Neural progenitor cell (in vitro differentiated cells): ENCODE measurements at places on chromosomes 6 and 20. TPM values are rescaled to one million over a fixed set of nuclear protein-coding genes. Genes with fewer than 3 reads are reported as not detected.

XKR7 gene
- 0.07 and 0.19 TPM in 2 replicates for total RNA-seq

CTAGE9 gene
- total RNA-seq, result not detected in 2 replicates

GPR6 gene
- not detected in 2 replicates for total RNA-seq

SNX9 gene
- total RNA-seq, result 16.1 and 17.8 TPM in 2 replicates

CST5 gene
- total RNA-seq, result not detected in 2 replicates

C6orf141 gene
- 87.2 and 97.2 TPM in 2 replicates for total RNA-seq

ZHX3 gene
- 5.2 and 6.8 TPM in 2 replicates for total RNA-seq

TRAPPC3L gene
- not detected in 2 replicates for total RNA-seq

RIPOR3 gene
- total RNA-seq, result 1.2 and 3.7 TPM in 2 replicates

MYLK2 gene
- total RNA-seq, result 0.22 TPM in 1 of 2 replicates, not detected in the other

SCRT2 gene
- total RNA-seq, result not detected in 2 replicates

- H3K36me3 ChIP-seq, result no peaks in the 10 kb centered on the region
- H3K4me1 ChIP-seq, result no peaks in the 10 kb centered on the region
- H3K27me3 ChIP-seq, result no peaks in the 10 kb centered on the region
These were observed 475.2 kb upstream of the MARCKS start for GRCh38 chr6:113381959-113382358.

DNA sequence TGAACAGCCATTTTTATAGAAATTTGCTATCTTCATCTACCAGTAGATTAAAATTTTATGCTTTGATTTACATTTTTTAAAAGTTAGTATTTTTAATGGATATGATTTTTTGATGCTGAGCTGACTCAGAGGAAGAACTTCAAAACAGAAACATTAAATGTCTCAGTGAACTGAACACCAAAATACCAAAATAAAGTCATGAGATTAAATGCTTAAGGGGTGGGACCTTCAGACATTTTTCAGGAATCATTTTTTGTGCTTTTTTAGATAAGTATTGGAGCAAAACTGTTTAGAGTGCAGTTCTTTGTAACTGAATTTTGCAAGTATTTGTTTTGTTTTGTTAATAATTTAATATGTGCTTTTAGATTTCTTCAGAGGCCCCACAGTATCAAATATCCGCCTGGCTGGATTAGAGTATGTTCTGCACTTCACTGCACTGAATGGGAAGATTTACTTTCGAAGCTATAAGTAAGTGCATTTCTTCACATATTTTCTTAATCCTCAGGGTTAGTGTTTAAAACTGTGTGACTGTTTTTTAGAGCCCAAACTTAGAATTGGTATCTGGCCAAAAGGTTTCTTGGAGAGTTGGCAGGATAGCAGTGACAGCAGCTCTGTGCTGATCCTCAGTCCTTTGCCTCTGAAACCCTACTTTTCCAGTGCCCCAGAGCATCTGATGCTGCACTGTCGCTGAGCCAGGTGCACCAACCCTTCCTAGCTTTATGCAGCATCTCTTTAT lies 33.7 kb downstream of the RPF2 start:
- no peak overlapping the region for H3K27ac ChIP-seq
- peaks cover 20% of the 10 kb centered on the region for H3K36me3 ChIP-seq
- DNase-seq, result no peak
- no peaks in the 10 kb centered on the region for H3K27me3 ChIP-seq
- H3K4me1 ChIP-seq, result peaks cover 6% of the 10 kb centered on the region

GRCh38 chr6:111070105-111071005 lies 16.9 kb upstream of the SLC16A10 start:
- no peaks in the 10 kb centered on the region for H3K36me3 ChIP-seq
- peaks cover 4% of the 10 kb centered on the region for H3K27me3 ChIP-seq
- no peak overlapping the region for H3K27ac ChIP-seq
- no peak overlapping the region for H3K4me3 ChIP-seq
- no peak for DNase-seq

DNA sequence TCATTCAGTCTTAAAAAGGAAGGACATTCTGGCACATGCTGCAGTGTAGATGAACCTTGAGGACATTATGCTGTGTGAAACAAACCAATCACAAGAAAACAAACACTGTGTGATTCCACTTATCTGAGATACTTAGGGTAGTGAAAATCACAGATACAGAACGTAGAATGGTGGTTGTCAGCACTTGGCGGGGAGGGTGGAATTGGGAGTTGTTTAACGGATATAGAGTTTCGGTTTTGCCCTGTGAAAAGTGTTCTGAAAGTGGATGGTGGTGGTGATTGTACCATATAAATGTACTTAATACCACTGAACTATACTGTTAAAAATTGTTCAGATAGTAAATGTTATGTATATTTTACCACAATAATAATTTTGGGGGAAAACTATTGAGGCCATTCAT lies 18.4 kb downstream of the KAT14 start:
- H3K27ac ChIP-seq, result no peak overlapping the region
- no peaks in the 10 kb centered on the region for H3K27me3 ChIP-seq
- no peak for DNase-seq

GRCh38 chr6:51865996-51866395 lies 221.4 kb downstream of the PKHD1 start:
- H3K36me3 ChIP-seq, result no peaks in the 10 kb centered on the region
- no peak for DNase-seq
- H3K4me1 ChIP-seq, result peaks cover 4% of the 10 kb centered on the region
- no peaks in the 10 kb centered on the region for H3K27me3 ChIP-seq

GRCh38 chr6:105136431-105137350 lies 43.1 kb downstream of the POPDC3 start:
- peak overlapping the region; percentile 72 for H3K4me3 ChIP-seq
- H3K27me3 ChIP-seq, result peaks cover 68% of the 10 kb centered on the region
- H3K36me3 ChIP-seq, result no peaks in the 10 kb centered on the region
- DNase-seq, result peak; percentile 87
- no peak overlapping the region for H3K27ac ChIP-seq

- H3K36me3 ChIP-seq, result no peaks in the 10 kb centered on the region
- H3K4me3 ChIP-seq, result no peak overlapping the region
- no peaks in the 10 kb centered on the region for H3K27me3 ChIP-seq
- no peak for DNase-seq
These were observed 343.9 kb downstream of the SOX4 start for GRCh38 chr6:21937466-21937865.

- peaks cover 19% of the 10 kb centered on the region for H3K4me1 ChIP-seq
- H3K27me3 ChIP-seq, result no peaks in the 10 kb centered on the region
- no peaks in the 10 kb centered on the region for H3K36me3 ChIP-seq
- H3K4me3 ChIP-seq, result no peak overlapping the region
These were observed 25.8 kb downstream of the CAP2 start for GRCh38 chr6:17419189-17419575.

DNA sequence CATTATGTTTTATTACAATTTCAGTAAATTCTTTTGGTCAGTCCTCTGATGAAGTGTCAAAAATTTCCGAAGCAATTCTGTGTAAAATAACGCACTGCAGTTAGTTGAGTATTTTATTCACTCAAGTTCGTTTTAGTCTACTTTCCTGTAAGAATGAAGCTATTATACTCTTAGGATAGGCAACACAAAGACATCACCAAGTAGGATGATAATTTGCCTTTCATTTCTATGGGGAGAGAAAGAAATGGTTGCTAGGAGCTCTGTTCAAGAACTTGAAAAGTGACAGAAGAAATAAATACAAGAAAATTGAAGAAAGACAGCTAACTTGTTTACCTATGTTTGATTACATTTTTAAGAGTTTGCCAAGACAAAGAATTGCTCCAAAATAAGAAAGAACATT lies 290.4 kb downstream of the EYS start:
- no peaks in the 10 kb centered on the region for H3K4me1 ChIP-seq
- no peak overlapping the region for H3K27ac ChIP-seq
- no peaks in the 10 kb centered on the region for H3K27me3 ChIP-seq

- no peaks in the 10 kb centered on the region for H3K36me3 ChIP-seq
- H3K27me3 ChIP-seq, result no peaks in the 10 kb centered on the region
- no peak for DNase-seq
- H3K4me3 ChIP-seq, result no peak overlapping the region
These were observed 20.6 kb upstream of the FNDC1 start for GRCh38 chr6:159148641-159149040.

GRCh38 chr6:45920819-45921511 lies 94.7 kb downstream of the CLIC5 start:
- H3K4me1 ChIP-seq, result peaks cover 4% of the 10 kb centered on the region
- H3K4me3 ChIP-seq, result no peak overlapping the region
- H3K27me3 ChIP-seq, result peaks cover 36% of the 10 kb centered on the region

DNA sequence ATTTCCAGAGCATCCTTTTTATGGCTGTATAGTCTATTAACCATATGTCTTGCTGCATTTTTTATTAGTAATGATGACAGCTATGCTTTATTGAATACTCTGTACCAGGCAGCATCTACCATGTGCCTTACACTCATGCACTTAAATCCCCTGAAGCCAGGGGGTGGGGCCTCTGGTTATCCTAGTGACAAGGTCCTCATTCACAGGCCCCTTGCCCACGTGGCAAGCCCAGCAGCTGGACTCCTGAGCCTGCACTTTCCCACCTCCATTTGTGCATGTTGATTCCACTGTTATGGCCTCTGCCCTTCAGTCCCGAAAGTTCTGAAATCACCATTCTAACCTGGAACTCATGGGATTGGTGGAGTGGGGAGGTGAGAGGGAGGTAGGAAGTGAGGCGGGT lies 22.3 kb downstream of the ACTR5 start:
- H3K27me3 ChIP-seq, result no peaks in the 10 kb centered on the region
- H3K4me3 ChIP-seq, result no peak overlapping the region
- DNase-seq, result no peak
- no peak overlapping the region for H3K27ac ChIP-seq
- H3K36me3 ChIP-seq, result peaks cover 10% of the 10 kb centered on the region
- no peaks in the 10 kb centered on the region for H3K4me1 ChIP-seq

DNA sequence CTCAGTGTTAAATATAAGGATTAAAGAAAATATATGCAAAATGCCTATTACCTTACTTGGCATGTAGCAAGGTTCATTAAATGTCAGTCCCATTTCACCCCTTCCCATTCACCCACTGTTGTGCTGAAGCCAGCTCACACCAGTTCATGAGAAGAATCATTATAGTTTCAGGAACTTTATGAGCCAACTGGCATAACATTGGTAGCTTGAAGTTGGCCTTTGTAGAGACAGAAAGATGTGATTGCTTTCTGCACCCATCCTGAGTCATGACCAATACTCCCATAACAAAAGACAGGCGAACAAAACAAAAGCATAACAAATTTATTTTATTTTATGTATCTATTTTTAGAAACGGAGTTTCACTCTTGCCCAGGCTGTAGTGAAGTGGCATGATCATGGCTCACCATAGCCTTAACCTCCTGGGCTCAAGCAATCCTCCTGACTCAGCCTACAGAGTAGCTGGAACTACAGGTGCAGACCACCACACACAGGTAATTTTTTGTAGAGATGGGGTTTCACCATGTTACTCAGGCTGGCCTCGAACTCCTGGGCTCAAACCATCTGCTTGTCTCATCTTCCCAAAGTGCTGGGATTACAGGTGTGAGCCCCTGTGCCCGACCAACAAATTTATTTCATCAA lies 17.6 kb upstream of the IER3 start:
- peaks cover 21% of the 10 kb centered on the region for H3K4me1 ChIP-seq
- H3K36me3 ChIP-seq, result no peaks in the 10 kb centered on the region
- no peak for DNase-seq
- no peak overlapping the region for H3K4me3 ChIP-seq

DNA sequence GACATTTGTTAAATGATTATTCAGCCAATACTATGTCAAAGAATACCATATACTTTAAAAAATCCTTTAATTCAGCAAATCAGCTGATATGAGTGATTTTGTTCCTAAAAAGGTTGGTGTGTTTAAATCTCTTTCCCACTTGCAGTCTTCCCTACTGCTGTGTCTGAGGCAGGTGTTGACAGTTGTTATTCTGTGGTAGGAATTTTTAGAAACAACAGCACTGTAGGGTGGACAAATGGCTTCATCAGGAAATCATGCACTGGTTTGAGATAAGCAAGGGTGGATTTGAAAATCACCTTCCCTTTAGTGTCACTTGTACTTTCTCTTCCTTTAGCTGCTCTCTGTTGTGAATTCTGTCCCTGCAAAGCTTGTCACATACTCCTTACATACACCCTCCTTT lies 213.7 kb upstream of the SGK1 start:
- no peaks in the 10 kb centered on the region for H3K27me3 ChIP-seq
- H3K27ac ChIP-seq, result no peak overlapping the region
- H3K4me1 ChIP-seq, result peaks cover 8% of the 10 kb centered on the region
- H3K4me3 ChIP-seq, result no peak overlapping the region
- H3K36me3 ChIP-seq, result no peaks in the 10 kb centered on the region

- no peaks in the 10 kb centered on the region for H3K4me1 ChIP-seq
- H3K27me3 ChIP-seq, result no peaks in the 10 kb centered on the region
- no peak overlapping the region for H3K27ac ChIP-seq
- H3K4me3 ChIP-seq, result no peak overlapping the region
- DNase-seq, result peak; percentile 72
These were observed 28.9 kb downstream of the STX7 start for GRCh38 chr6:132483779-132484679.

DNA sequence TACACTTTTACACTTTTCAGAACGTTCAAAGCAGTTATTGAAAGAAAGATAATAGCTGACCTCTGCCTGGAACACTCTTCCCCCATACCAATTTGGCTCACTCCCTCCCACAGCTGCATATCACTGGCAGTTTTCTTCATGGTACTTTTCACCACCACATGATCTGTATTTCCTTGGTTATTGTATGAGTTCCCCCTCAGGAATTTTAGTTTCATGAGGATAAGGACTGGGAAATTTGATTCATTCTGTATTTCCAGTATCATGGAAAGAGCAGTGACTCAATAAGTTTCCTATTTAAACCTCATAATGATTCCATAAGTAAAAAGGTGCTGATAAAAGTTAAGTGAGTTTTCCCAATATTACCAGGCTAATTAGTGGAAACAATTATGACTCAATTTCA lies 16.0 kb downstream of the HTR1B start:
- H3K4me1 ChIP-seq, result no peaks in the 10 kb centered on the region
- H3K27me3 ChIP-seq, result no peaks in the 10 kb centered on the region
- DNase-seq, result no peak
- no peak overlapping the region for H3K4me3 ChIP-seq
- no peak overlapping the region for H3K27ac ChIP-seq

DNA sequence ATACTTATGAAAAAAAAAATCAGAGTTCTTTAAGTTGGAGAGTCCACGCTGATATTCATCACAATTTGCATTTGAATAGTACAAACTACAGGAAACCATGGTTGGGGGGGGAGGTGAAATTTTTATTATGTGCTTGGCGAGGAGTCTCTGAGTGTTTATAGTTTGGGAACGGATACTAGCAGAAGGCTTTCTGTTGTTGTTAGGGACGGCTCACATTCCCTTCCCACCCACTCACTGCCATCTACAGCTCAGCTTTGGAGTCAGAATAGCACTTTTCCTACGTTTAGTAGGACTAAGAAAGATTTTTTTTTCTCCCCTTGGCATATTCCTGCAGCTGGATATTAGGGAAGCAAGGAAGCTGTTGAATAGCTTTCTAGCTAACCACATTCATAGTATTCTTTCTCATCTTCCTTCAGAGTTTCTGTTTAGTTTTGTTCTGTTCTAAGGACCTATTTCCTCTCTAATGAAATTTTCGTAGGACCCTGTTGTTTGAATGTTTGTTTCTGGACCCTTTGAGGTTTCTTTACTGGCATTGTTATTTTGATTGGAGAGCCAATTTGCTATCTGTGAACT lies 235.1 kb upstream of the ZNF217 start:
- H3K36me3 ChIP-seq, result no peaks in the 10 kb centered on the region
- H3K4me3 ChIP-seq, result no peak overlapping the region
- H3K27me3 ChIP-seq, result no peaks in the 10 kb centered on the region
- H3K4me1 ChIP-seq, result peaks cover 24% of the 10 kb centered on the region
- H3K27ac ChIP-seq, result no peak overlapping the region
